ENCODE measurements at places on chromosomes 12 and 14.

DNA sequence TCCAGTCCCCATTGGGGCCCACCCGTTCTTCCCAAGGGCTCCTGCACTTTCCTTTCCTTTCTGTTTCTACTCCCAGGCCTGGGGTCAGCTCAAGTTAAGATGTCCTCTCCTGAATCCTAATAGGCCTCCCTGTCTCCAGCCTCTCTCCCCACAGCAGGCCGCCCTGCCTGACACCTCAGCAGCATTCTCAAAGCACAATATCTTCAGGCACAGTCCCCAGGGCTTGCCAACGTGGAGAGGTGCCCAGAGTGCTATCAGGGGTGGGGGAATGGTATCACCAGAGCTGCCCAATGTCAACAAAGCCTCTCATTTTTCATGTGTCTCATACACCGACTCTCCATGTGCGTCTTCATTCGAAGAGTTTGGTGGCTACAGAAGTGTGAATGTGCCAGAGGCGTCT is 123.0 kb downstream of the FOXN3 start:
- DNase-seq, result no peak

DNA sequence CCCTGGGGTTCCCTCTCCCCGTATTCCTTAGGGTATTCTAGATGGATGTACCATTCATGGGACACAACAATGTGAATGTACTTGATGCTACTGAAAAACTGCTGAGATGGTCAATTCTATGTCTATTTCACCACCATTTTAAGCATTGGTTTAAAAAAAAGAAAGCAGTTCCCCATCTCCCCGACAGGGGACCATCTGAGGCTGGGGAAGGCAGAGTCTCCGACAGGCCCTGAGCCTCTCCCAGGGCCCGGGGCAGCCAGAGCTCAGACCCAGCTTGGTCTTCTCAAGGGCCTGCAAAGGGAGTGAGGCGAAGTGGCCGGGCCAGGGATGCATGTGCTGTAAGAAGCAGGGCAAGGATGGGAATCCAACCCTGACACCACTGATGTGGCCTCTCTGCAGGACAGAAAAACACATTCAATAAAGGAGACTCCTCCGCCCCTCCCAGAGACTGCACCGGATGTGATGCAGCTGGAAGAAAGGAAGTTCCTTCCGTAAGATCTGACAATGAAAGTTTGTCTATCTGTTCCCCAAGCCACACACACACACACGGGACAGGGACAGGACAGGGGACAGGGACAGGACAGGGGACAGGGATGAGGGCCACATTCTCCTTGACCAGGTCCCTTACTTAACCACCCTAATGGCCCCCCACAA is 234.1 kb downstream of the BCL11B start:
- DNase-seq, result no peak

DNA sequence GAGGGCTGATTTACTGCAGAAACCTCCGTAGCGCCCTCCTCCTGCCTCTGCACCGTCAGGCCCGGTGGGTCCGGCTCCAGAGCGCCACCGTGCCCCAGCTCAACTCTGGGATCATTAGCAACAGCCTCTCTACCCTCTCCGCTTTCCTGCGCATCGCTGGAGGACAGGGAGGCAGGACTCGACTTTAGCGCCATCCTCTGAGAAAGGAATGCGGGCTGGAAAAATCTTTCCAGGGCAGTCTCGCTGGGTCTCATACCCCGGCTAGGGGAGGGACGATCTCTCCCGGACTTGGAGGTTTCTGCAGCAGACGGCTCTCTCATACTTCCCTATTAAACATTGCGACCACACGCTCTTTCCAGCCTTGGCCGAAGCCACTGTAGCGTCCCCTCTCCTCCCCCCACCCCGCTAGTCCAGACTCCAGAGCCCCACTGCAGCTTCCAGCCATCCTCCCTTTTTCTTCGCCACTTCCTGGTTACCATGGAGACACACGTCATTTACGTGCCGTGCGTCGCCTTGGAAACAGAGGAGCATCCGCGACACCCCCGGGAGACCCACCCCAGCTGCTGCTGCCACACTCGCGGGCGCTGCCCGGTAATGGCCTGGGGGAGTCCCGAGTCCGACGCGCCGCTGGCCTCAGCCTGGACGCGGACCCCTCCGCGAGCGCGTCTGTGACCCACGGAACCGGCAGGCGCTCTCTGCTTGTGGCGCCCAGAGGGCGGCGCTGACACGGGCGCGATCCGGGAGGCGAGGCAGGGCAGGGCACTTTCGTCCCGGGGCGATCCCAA is at the start of gene CCDC184:
Gene CCDC184 (plus strand): TSS at position 554 of the 785 bp plus-strand sequence. CDS start 479 bp downstream, outside the sequence.
- DNase-seq, result peak; percentile 90

DNA sequence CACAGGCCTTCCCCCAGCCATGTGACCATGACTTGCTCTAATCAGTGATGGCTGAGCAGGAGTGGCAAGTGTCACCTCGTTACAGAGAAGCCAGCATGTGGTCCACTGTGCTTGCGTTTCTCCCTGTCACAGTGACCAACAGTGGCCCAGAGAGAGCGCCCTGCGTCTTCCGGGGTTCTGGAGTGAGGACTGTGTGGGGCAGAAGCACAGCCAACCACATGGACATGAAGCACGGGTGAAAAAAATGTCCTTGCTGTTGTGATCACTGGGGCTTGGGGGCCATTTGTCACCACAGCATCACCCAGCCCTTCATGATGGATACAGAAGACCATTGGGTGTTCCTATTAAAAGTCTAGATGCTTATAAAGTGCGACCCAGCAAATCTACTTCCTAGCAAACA is 174.6 kb upstream of the C14orf180 start:
- no peak for DNase-seq

DNA sequence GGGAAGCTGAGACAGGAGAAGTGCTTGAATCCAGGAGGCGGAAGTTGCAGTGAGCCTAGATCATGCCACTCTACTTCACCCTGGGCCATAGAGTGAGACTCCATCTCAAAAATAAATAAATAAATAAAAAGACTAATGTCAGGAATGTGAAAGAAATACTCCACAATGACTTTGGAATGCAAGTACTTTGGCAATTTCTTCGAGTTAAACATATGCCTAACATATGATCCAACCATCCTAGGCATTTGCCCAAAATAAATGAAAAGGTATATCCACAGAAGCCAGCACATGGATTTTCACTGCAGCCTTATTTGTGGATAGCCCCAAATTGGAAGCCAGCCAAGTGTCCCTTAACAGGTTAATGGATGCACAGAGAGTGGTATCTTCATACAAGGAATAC is 357.9 kb upstream of the TMEM132C start:
- no peak for DNase-seq
